ENCODE measurements at places on chromosomes 7 and 10.

- DNase-seq = no peak
These were observed 166.6 kb downstream of the THSD7A start for GRCh38 chr7:11665357-11665756.

DNA sequence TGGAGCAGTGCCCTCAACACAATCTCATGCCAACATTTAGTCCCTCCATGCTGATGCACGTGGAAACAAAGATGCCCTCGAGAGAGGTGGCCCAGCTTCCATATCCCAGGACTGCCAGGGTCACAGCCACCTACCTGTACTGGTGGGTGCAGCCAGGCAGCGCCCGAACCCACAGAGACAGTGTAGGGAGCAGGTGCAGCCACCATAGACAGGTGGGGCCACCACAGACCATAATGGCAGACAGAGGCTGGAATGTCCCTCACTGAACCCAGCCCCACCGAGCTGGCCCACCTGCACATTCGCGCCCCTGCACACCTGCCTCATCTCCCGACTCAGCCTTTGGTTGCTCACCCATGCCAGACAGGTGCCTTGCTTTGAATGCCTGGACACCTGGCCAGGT, 18.3 kb upstream of the CPXM2 start:
- no peak for DNase-seq

GRCh38 chr10:102729029-102730026, 14.4 kb upstream of the WBP1L start:
- peak; percentile 22 for DNase-seq

DNA sequence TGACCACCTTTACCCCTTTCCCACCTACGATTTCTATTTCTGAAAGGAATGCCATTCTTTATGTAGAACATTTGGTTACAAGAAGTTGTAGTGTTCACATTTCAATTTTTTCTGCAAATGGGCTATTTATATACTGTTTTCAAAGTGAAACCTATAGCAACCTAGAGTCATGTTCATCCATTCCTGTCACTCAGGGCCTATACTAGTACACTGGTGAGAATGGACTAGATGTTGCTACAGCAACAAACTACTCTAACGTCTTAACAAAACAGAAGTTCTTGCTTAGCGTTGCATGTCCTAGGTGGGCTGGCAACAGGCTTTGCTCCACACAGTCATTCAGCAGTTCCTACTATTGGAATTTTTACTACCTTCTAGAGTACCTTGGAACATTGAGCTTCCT, 16.3 kb downstream of the CASD1 start:
- DNase-seq = no peak

DNA sequence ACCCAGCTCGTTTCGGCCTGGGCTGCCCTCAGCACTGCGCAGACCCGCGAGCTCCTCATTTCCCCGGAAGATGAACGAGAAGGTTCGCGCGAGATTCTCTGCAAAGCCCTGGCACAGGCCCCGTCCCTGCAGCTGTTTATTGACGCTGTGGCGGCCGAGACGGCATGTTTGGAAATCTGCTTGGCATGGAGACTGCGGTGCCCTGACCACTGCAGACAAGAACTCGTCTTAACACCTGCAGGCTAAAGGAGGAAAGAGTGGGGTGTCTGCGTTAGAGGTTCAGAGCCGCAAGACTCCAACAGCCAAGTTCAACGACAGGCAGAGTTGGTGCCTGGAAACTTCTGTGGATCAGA, 125.6 kb downstream of the DNAJB6 start:
- no peak for DNase-seq

DNA sequence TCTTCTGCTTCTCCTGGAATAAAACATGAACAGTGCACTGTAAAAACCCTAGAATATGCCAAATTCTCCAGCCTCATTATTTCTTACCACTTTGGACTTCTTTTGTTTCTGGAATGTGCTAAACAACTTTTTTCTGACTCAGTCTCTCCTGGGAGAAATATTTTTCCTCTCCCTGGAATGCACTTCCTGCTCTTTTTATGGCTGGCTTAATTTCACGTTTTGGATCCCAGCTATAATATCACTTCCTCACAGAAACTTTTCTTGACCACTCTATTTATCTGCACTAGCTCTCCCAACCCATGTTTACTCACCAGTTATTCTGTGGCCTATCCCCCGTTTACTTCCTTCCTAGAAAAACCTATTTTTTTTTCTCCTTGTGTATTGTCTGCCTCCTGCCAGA, 26.7 kb downstream of the ABCB5 start:
- DNase-seq = no peak

DNA sequence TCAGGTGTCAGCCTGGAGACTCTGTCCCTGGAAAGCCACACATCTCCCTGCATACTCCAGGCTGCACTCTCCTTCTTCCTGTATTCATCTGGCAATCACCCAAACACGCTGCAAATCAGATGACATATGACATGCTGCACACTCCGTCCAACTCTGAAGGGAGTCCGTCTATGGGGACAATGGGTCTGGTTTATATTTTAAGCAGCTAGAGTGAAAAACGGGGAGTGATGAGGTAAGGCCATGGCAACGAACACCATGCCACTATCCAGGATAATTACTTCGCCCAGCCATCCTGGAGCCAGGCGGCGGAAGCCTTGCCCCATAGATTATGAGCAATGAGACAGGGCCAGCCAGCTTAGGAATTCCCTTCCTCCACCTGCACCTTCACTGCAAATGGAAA, 140.1 kb downstream of the PLXNA4 start:
- no peak for DNase-seq

- no peak for DNase-seq
These were observed 260.6 kb downstream of the WDR37 start for GRCh38 chr10:1316809-1317143.

DNA sequence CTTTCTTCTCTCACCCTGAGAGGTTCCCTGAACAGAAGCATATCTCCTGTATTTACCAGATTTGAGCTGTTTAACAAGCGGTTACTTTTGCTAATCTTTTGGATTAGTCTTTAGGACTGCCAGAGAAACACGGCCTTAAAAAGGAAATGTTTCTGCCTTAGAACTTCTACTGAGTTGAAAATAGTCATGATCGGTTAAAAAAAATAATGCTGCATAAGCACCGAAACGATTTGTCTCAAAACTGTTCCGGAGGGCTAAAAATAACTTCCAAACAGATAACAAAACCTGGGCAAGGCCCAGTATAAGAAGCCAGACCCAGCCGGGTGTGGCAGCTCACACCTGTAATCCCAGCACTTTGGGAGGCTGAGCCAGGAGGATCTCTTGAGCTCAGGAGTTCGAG, 43.3 kb upstream of the CYTH3 start:
- no peak for DNase-seq

DNA sequence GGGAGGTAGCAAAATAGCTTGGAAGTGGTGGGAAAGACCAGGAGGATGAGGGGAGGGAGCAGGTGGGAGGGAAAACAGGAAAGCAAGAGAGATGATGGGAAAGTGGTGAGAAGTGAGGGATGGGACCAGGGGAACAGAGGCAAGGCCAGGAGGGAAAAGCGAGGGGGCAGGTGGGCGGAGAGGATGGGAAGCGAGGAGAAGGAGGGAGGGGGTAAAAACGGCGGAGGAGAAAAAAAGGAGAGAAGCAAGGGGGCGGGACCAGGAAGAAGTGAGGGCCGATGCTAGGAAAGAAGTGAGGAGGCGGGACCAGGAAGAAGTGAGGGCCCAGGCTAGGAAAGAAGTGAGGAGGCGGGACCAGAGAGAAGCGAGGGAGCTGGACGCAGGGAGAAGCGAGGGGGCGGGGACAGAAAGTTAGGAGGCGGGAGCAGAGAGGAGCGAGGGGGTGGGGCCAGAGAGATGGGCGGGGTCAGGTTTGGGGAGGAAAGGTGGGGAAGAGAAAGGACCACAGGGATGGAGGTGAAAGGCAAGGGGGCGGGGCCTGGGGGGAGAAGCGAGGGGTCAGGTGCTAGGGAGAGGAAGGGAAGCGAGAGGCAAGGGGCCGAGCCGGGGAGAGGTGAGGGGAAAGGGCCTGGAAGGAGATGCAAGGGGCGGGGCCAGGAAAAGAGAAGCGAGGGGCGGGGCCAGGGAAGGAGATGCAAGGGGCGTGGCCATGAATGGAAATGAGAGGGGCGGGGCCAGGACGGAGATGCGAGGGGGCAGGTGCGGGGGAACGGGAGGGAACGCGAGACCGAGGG, 984 bp downstream of the SMURF1 start:
- DNase-seq = peak; percentile 78

DNA sequence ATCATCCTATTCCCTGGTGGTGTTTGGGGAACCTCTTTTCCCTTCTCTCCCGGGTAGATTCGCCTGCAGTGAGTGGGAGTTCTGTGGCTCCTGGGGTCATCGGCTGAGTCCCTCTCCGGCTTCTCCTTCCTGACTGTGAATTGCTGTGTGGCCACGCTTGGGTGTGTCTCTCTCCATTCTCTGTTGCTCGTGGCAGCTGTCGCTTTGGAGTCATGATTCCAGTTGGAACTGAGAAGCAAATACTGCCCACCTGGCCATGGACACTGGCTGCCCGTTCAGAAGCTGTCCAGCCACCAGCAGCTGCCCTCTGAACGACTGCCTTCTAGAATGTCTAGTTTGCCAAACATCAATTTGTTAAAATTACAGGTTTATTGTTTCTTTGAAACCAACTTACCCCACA, 23.1 kb upstream of the PITRM1 start:
- DNase-seq = no peak

DNA sequence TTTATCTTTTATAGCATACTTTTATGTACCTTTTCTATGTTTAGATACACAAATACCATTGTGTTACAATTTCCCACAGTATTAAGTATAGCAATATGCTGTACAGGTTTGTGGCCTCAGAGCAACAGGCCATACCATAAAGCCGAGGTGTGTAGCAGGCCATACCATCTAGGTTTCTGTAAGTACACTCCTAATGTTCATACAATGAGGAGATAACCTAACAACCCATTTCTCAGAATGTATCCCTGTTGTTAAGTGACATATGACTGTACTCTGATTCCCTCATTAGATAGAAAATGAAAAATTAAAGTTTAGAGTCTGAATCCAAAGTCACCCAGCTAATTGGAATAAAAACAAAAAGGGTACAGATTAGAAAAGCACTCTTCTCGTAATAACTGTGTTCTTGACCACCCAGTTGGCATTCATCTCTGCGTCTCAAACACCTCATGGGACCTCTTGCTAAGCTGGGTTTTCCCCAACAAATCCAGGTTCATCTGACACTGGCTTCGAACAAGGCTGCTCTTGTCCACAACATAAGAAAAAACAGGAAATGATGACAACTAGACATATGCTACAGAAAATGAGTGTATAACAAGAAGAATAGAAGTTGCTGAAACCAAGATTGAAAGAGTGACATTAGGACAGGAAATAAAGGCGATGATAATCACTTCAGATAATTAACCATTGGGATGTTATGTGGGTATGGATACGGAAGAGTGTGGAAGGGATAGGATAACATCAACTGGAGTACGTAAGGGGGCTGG, 1.4 kb downstream of the NDUFB8 start:
- DNase-seq = no peak

DNA sequence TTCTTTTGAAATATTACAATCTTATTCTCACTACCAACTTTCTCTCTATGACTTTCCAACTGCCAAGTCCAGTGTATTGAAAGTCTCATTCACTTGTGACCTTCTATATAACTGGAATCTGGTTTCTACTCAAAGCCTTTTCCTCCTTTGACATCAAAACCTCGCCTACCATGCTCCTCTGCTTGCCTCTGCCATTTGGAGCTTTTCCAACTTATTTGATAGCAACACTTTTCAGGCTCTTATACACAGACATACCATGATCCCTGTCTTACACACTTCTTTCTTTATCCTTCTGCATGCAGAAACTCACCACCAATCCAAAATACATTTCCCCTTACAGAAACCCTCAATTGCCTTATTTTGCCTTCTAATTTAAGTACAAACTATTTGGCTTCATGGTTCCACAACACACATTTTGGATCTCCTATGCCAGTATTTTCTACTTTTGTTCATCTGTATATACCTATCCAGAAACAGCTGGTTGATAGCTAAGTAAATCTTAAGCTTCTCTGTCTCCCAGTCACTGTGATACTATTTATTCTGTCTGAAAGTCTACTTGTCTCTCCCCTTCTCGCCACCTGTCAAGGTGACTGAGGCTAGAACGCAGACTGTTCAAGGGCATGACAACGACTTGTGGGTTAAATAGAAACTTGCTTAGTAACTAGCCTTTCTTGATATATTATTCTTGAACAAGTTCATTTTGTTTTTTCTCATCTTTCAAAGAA, 22.4 kb downstream of the GNG11 start:
- DNase-seq = no peak

GRCh38 chr7:378551-379455, 88.8 kb downstream of the FOXL3 start:
- DNase-seq = no peak

DNA sequence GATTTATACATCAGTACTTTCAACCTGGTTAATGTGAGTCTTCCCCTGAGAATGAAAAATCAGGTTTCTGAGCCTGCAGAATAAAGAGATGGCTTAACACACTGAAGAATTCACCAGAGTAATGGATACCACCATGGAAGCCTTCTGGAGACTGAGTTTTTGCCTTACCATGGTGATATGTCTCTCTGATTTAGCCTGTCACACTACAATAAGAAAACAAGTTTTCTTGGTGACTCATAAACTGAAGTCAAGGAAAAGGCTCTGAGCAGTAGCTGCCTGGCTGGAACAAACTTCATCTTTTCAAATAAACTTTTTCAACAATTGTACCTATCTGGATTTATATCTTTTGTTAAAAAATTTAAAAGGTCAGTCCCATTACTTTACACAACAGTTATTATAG, 229.0 kb downstream of the PRPF18 start:
- no peak for DNase-seq

DNA sequence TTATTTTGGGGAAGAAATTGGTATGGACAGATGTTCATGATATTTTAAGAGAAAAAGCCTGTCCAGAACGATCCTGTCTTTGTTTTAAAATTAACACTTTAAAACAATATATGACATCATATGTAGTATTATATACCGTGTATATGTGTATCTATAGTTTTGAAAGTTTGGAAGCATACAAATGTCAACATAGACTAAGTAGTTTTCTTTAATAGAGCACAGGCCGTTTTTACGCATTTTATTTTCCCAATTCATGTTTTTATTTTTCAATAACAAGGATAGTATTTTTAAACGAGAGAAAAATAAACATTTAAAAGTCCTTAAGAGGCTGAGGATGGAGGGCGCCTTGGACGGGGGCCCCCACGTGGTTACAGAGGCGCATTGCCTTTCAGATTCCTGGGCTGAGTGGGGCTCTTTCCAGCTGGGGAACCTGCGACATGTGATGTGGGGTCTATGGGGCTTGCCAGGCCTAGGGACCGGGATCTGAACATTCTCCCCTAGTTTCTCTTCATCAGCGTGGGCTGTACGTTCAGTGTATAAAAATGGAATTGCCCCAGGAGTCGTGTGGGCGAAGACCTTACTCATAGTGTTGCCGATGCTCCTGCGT, 127.8 kb upstream of the ZNF746 start:
- DNase-seq = peak; percentile 9

DNA sequence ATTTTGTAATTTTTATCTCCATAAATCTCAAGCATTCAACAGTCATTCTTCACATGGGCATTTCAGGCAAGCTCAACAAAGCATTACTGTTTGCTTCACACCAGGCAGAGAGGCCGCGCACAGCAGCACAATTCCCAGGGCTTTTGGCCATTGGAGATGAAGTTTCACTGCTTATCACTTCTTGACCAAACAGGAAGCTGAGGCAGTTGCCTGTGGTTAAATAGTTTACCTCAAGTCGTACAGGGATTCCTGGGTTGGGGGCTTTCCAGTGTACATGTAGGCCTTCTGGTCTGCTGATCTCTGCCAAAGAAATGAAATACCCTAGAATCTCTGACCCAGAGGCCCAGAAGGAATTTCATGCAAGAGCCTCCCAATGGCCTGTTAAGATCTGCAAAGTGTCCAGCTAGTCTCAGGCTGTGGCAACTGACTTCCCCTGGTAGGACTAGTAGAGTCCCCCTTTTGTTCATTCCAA, 11.2 kb upstream of the PRDX3 start:
- no peak for DNase-seq
